MM.1S (cell line): ENCODE measurements at places on chromosomes 2 and 18.

- DNase-seq = no peak
Observed at GRCh38 chr2:224860786-224861185, 144.6 kb upstream of the CCDC195 start.

DNA sequence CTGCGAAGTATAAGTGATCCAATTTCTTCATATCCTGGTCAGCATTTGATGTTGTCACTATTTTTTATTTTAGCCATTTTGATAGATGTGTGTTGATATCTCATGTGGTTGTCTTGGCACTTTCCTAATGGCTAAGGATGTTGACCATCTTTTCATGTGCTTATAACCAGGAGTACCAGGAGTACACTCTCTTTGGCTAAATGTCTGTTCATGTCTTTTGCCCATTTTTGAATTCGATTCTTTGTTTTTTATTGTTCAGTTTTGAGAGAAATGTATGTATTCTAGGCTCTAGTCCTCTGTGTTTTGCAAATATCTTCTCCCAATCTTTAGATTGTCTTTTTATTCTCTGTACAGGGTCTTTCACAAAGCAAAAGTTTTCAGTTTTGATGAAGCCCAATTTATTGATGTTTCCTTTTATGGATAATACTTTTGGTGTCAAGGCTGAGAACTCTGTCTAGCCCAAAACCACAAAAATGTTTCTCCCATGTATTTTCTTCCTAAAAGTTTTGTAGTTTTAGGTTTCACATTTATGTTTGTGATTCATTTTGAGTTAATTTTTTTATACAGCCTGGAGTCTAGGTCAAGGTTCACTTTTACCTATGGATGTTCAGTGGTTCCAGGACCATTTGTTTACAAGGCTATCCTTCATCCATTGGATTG is 65.4 kb downstream of the SDC1 start:
- DNase-seq = no peak

DNA sequence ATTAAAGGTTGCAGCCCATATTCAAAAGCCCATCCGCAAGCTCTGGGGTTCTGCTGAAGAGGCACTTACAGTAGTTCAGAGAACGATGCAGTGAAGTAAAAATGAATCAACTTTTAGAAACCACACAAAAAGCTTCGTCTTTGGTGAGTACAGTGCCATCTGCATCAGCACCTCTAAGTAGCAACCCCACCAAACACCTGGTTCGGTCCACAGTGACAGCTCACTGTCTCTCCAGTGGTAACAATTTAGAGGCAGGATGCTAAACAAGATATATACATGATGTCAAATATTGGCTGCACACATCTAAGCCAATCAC is 275.4 kb upstream of the TCF4 start:
- no peak for DNase-seq

- no peak for DNase-seq
Observed at GRCh38 chr2:55999231-55999630, 75.6 kb upstream of the EFEMP1 start.

- DNase-seq = no peak
Observed at GRCh38 chr2:225164401-225165050, 122.3 kb upstream of the DOCK10 start.

DNA sequence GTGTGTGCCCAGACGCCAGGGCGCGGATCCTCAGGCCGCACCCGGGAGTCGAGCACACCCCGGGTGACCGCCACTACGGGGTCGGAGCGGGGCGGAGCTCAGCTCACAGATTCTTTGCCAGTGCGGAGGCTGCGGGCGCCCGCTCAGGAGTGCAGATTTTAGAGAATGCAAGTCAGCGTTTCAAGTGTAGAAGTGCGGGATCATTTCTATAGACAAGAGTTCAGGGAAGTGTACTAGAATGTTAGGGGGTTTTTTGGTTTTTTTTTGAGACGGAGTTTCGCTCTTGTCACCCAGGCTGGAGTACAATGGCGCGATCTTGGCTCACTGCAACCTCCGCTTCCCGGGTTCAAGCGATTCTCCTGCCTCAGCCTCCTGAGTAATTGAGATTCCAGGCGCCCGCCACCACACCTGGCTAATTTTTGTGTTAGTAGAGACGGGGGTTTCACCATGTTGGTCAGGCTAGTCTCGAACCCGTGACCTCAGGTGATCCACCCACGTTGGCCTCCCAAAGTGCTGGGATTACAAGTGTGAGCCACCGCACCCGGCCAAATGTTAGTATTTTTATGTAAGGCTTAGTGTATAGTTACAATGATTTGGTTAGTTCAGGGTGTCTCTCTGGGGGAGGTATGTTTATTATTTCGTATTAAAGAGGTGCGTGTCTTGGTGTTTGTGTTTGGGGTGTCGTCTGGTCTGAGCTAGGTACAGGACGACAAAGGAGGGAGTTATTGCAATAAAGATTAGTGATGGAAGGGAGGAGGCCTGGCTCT is 619 bp upstream of the FAM168B start:
- DNase-seq = peak; percentile 75

DNA sequence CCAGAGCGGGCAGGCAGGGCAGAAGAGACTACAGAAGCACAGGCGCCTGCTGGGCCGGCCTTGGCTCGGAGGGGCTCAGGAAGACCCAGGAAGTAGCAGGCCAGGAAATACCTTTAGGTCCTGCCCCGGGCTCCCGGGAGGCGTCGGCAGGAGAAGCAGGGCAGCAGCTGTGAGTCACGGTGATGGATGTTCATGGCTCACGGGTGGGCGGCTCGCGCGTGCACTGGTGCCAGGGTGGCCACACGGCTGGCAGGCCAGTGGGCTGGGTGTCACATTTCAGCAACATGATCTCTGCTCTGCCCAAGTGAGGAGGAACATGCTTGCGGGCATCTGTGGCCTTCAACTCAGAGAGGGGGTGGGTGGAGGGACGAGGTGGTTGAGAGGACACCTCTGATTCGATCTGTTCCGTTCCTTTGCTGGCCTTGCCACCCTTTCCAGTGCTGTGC is 139.3 kb downstream of the KLHL29 start:
- no peak for DNase-seq

DNA sequence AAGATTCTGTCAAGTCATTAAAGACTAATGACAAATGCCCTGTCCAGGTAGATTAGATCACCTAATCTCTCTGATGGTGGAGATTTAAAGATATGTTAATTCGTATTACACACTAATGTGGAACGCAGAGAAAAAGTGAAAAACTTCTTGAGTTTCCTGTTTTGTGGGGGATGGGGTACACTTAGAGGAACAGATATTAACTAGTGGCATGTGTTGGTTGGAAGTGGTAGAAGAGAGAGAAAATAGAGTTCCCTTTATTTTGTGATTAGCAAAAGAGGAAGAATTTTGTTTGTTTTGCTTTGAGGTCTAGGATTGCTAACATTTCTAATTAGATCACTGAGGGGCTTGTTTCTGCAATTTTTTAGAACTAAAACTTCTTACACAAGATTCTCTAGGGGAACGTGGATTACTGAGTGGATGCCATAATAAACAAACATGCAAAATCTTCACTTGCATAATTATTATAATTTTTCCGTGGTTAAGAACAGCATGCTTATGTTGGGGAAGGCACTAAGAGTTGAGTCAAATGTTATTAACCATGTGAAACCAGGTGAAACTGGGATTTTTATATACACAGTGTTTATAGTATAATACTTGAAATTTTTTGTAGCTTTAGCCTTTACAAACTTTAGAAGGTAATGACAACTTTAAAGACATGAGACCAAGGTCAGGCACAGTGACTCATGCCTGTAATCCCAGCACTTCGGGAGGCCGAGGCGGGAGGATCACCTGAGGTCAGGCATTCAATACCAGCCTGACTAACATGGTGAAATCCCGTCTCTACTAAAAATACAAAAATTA is 97.4 kb upstream of the STK17B start:
- DNase-seq = no peak

DNA sequence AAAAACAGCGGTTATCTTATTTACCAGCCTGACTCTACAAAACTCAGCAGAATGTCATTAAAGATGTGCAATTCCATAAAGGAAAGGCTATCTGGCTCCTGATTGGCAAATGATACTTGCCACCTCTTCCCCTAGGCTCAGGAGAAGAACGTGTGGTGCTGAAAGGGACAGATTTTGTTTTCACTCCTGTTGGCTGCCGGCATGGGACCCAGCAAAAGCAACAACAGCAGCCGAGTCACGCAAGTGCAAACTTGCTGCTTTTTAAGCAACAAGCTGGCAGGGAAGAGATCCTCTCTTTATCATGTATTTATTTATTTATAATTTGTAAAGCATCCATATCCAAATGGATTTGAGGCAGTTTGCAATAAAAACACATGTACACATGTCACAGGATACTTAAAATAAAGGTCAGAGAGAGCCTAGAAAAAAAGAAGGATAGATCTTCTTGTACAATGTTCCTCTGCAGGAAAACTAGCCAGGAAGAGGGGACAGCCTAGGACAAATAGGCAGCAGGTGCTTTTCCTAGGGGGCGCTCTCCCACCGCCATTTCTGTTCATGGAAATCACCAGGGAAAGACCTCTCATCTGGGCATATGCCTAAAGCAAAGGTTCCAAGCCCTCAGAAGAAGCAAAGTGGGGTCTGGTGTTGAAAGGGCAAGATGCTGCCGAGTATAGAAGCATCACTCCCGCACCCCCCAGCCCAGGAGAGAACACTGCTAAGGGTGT is 799.3 kb downstream of the BCL11A start:
- no peak for DNase-seq

DNA sequence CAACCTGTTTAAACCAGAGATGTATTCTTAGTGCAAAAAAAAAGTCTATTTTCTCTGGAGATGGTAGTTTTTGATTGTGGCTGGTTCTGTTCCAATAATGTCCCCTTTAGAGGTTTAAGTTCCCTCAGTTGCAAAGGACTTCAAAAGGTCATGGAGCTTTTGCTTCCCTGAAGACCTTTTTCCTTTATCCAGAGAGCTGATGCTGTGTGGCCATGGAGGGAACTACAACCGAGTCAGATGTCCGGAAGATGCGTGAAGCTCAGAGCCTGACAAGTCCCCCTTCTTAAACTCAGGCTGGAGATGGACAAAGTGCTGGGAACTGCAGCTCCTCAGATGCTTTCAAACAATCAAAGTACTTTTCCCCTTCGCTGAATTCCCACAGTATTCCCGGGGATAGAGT is 176.1 kb downstream of the TMEM18 start:
- DNase-seq = no peak

GRCh38 chr2:101974663-101975062 is 17.1 kb upstream of the IL1R2 start:
- no peak for DNase-seq

GRCh38 chr2:75027886-75028285 is 69.4 kb downstream of the POLE4 start:
- DNase-seq = no peak

- DNase-seq = peak; percentile 25
Observed at GRCh38 chr18:58091099-58091611, 47.1 kb downstream of the NEDD4L start.

- no peak for DNase-seq
Observed at GRCh38 chr18:4172196-4173100, 282.7 kb downstream of the DLGAP1 start.

DNA sequence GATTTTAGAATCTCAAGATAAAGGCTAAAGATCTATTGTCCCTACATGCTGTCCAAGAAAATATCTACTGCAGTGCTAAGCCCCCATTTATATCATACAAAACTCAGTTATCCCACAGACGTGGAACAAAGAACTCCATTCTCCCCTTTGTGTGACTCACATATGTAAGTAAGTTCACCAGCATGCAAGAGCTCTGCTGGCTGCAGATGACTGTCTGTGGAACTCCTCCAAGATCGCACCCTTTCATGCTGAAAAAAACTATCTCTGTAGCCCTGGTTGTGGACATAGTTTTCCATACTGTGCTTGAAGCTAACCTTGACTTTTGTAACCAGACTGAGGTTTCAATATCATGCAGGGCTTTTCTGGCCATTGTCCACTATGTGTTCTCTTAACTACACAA is 207.1 kb downstream of the ZNF521 start:
- DNase-seq = no peak

DNA sequence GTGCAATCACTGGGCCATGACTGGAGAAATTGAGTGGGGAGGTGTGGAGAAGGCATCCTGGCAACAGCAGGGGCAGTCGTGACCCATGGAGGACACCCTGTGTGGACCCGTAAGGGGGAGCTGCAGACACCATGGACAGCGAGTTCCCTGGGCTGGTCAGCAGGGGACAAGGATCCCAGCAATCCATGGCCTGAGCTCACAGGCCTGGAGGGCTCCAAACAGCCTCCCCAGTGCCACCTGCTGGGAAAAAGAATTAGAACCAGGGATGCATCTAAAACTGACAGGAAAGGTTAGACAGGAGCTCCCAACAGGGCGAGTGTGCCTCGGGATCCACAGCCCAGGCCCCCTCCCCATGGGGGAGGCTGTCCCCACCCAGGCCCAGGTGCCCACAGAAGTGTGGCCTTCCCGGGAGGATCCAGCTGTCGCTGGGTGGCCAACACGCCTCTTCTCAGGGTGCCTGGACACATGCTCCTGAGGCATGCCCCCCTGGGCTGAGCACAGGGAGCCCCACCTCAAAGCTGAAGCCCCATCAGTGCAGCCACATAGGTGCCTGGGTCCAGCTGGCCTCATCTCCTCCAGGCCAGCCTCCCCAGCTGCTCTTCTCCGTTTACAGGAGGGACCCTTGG is 20.5 kb upstream of the KIF1A start:
- no peak for DNase-seq

GRCh38 chr18:23828426-23828825 is 139.2 kb downstream of the LAMA3 start:
- no peak for DNase-seq

GRCh38 chr2:176491172-176491904 is 222.1 kb downstream of the MTX2 start:
- DNase-seq = peak; percentile 84

DNA sequence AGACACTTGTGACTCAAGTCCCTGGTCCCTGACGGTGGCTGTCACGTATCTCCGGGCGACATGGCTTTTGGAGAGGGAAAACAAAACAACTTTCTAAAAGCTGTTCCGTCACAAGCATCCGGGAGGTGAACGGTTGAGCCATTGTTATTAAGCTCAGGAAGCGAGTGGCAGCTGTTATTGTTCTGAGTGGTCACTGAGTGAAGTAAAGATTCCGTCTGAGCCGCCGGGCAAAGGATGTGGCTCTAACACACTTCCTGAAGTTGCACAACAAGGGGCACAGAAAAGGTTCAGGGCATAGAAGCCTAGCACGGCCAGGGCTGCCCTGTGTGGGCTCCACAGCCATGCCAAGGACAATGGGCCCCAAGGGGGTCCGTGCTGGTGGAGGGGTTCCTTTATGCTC is 24.3 kb downstream of the INPP5D start:
- DNase-seq = peak; percentile 51

DNA sequence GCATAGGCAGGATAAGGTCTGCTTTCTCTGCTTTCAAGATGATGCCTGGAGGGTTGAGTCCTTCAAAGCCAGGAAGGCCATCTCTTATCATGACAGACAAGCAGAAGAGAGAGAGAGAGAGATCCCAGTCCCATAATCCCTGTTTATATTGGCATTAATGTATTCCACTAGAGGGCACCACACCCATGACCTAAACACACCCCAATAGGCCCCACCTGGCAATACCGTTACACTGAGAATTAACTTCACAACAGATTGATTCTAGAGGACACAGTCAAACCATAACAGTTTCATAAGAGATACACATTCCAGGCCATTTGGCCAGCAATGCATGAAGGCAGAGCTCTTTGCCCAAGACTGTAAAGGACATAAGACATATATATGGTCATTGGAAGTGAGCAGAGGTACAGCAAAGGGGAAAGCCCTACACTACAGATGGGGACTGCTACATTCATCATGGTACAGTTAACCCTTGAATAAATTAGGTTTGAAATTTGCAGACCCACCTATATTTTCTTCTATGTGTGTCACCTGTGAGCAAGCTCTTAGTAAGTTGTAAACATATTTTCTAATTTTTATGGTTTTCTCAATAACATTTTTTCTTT is 1516.1 kb downstream of the RPIA start:
- DNase-seq = peak; percentile 47
